ENCODE measurements at places on chromosomes 12 and 14.
A peak's percentile ranks its signal among the peaks of the same experiment; 100 is the strongest.

DNA sequence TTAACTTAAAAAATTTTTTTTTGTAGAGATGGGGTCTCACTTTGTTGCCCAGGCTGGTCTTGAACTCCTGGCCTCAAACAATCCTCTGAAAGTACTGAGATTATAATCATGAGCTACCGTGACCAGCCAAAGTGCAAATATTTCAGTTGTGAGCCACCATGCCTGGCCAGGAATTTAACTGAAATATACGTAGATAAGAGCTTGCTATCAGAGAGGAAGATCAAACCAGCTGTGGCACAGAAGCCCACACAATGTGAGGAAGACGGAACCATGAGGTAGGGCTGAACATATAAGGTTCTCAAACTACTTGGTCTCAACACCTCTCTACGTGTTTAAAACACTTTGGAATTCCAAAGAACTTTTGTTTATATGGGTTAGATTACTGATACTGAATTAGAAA, 29.1 kb downstream of the ATG14 start:
- no peak for DNase-seq

DNA sequence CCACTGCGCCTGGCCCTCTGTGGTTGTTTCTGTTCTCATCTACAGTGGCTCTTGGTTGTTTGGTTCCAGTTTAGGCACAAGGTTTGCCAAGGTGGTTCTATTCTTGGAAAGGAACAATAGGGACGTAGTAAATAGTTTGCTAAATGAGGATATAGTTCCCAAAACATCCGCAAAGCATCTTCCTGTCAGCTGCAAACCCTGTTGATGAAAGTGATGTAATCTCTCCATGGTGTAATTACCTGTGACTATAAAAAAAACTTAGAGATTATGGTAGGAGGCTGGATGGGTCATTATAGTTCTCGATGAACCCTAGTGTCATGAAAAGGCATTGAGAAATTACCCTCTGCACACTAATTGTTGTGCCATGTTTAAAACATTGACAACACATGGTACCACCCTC, 52.9 kb downstream of the SUSD6 start:
- DNase-seq: no peak

DNA sequence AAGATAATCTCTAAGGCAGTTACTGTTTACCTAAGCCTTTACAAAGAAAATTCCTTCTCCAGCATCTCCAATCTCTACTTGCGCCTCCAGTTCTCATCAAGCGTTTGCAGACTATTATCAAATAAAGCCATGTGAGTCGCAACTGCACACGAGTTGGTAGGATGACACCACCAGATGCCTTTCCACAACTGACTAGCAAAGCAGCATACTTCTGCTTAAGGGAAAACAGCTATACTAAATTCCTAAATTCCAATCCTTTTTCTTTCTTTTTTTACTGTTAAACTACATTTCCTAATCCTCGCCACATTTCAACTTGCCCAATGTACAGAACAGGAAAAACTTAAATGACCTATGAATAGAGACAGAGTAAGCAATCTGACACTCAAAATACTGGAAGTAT, 166.7 kb downstream of the ITPR2 start:
- no peak for DNase-seq

GRCh38 chr12:54071942-54072341, 18.3 kb downstream of the HOXC4 start:
- DNase-seq: no peak

DNA sequence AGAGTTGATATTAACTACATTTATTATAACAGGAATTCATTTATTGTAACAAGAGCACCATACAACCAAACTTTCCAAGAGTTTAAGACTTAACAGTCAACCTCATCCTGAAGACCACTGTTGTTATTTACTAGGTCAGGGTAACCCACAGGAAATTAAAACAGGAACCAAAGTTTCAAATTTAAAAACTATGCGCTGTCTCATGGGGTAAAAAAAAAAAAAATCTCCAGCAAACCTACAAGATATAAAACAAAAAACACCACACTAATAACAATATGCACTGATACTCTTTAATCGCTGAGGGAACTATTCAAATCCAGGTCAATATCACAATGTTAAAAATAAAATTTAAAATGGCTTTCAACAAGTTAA, 44.5 kb downstream of the FOXN3 start:
- no peak for DNase-seq

- peak; percentile 93 for DNase-seq
These were observed 12.2 kb downstream of the GPR84 start for GRCh38 chr12:54352022-54352531.

DNA sequence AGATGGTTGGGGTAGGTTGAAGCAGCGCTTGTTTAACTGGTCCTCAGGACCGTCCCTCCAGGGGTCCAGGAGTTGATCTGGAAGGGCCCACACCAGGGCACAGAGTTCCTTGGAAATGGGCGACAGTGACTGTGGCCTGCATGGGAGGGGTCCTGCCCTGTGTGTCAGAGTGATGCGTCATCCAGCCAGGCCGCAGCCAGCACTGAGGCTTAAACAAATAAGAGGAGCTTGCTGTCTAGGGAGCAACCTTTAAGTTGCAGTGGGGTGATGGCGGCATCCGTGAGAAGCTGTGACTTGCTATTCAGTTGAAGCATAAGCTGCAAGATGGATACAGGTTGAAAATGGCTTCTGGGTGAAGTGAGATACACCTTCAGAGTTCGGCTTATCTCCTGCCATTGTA, 20.2 kb downstream of the DCAF4 start:
- DNase-seq: peak; percentile 75

DNA sequence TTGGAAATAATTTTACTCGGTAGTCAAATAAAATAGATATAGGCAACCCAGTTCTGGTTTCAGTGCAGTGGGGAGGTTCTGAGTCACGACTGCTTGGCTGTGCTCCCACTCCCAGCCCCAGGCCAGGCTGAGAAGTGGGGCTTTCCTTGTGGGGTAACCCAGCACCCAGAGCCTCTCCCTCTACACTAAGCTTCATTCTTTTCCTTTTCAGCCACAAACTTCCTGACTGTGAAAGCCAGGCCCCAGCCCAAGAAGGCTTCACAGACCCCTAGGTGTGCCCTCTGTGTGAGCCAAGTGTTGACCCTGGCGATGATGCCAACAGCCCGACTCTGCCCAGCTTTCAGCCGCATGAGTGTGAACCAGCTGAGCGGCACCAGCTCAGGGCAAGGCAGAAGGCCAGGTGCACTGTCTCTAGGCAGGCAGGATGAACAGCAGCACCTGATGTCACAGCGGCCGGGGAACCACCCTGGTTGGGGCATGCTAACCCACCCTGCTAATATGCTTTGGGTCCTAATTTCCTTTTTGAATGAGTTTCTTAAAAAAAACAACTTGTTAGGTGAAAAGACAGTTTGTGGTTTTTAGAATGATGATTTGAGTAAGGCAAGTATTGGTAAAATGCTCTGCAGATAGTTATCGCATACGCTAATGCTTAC, 42.2 kb upstream of the ATP23 start:
- peak; percentile 64 for DNase-seq

DNA sequence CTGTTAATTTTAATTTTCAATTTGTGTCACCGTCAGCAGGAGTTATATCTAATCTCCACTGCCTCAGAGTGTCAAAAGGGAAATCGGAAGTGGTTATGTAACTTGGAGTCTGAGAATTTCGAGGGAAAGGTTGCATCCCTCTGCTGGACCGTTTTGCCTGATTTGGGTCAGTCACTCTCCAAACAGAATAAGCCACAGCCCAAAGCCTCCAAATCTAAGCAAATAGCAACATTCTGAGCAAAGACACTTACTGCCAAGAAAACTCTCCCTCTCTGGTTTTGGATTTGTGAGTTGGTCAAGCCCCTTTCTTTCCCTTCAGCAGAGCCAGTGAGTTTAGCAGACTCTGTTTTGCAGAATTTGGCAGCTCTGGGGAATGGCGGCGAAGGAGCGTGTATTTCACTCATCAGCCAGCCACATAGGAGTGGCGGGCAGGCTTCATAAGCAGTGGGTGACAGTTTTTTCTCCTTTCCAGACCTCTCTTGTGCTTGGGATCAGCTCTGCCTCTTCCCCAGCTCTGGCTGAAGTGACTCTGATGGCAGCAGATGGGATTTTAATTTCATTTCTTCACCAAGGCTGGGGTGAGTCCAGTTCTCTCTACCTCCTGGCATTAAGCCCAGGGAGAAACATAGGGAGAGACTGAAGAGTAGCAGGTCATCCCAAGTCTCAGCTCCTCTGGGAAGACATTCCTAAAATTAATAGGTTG, 218.7 kb upstream of the NOS1 start:
- DNase-seq: no peak

DNA sequence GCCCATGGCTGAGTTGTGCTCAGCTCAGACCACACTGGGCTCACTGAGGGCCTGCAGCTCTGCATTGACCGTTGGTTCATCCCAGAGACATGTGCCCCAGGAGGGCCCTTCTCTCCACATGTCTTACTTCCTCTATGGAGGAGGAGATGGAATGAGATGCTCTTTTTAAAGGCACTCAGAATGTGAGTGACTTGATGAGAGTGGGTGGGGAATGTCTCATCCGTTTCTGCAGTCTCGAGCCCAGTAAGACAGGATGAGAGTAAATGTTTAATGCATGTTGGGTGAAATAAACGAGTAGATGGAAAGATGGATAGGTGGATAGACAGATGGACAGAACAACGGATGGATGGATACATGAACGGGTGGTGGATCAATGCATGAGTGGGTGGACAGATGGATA, 68.8 kb upstream of the NOS1 start:
- no peak for DNase-seq

GRCh38 chr12:83265808-83266207, 579.1 kb downstream of the TMTC2 start:
- no peak for DNase-seq

GRCh38 chr12:47317175-47317915, 237.6 kb upstream of the AMIGO2 start:
- DNase-seq: no peak

DNA sequence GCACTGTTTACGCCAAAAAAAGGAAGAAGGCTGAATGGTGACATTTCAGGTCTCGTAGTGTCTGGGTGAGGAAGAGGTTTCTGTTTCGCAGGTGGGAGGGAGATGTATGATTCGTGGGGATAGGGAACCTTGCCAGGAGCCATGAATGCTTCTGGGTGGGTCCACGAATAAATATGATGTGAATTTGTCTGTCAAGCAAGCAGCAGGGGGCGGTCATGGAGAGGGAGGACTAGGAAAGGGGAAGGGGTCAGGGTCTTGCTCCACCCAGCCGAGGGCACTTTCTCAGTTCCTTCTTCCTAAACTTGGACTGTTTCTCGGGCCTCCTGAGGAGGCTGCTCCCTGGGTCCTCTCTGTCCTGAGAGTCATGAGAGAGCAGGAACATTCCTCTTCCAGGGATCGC, 72.5 kb downstream of the LGMN start:
- DNase-seq: no peak

DNA sequence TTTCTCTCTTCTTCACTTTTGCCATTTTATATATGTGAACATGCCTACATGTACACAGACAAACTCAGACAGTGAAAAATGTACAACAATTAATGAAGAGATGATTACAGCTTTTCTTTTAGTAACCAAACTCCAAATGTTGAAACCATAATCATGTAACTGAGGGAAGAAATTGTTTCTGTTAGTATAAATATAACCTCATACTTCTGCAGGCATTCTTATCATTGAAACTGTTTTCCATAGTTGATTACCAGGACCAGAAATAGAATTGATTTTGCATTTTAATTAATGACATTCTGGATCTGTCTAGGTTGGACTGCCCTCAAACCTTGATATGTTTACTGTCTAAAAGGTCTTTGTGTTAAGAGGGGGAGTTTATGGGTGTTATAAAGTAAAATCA, 3.2 kb downstream of the ANO4 start:
- DNase-seq: no peak

DNA sequence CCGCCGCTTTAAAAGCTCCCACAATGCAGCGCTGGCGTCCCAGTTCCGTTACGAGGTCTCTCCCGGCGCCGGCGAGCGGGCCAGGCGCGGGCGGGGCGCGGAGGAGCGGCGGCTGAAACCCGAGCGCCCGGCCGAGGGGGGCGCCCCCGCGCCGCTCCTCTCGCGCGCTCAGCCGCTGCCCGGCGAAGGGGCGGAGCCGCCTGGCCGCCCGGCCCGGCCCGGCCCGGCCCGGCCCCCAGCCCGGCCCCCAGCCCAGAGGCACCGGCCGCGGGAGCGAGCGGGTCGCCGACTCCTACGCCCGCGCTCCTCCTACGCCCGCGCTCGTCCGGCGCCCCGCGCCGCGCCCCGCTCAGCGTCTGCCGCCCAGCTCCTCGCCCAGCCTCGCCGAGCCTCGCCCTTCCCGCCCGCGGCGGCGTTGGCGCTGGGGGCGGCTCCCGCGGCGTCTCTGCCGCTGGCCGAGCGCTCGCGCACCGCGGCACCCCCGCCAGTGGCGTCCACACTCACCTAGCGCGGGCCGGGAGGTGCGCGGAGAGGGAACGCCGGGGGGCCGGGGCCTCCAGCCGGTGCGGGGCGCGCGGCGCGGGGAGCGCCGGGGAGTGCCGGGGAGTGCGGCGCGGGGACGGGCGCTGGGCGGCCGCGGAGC, at the start of gene RASSF8:
Gene RASSF8, plus strand, starts transcription at position 255 of the 643 bp plus-strand sequence. CDS start 96,662 bp downstream, outside the sequence.
- DNase-seq: peak; percentile 77

GRCh38 chr14:77105145-77105939, 7.3 kb downstream of the CIPC start:
- no peak for DNase-seq

- DNase-seq: no peak
These were observed 16.3 kb upstream of the ABHD12B start for GRCh38 chr14:50855558-50855957.

- no peak for DNase-seq
These were observed 297.9 kb downstream of the BCL11B start for GRCh38 chr14:98974113-98974512.

- DNase-seq: peak; percentile 58
These were observed 19.6 kb downstream of the MLXIP start for GRCh38 chr12:122097927-122098756.

GRCh38 chr12:11965258-11965910, 105.4 kb upstream of the BCL2L14 start:
- DNase-seq: no peak

DNA sequence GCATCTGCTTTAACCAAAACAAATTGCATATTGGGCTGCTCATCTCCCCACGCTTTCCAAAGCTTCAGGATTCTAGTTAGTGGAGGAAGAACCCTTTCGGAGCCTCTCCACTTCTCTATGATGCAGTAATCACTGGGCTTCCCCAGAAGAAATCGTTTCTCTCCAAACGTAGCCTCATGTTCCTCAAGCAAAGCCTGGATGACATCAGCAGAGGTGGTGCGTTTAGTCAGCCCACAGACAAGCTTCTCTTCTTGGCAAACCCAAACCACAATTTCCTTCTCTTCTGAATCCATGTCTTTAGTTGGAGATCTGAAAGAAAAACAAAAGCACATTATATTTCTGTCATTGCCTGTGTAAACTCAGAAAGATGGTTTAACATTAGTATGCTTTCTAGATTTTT, 30.6 kb downstream of the RASSF9 start:
- DNase-seq: peak; percentile 73

- DNase-seq: no peak
These were observed 37.1 kb upstream of the LTBP2 start for GRCh38 chr14:74649167-74649566.

DNA sequence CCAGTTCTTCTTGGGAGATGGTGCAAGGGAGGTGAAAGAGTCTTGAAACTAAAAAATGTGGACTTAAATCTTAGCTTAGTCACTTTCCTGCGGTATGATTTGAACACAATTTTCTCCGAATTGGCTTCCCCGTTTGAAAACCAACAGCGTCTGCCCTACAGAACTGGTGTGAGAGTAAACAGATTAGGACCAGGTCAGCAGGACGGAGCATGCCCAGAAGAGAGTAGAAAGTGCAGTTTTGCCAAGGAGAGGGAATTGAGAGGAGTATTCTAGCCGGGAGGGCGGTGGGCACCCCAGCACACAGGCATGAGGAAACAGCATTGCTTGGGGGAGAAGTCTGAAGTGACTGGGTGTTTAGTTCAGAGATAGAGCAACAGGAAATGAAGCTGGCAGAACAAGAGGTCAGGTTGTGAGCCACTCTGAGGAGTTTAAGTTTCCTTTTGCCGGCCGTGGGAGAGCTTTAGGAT, 927.1 kb downstream of the VRK1 start:
- no peak for DNase-seq

Data from astrocyte of the spinal cord (primary cell).